ENCODE measurements at places on chromosomes 2 and 18. TPM values are rescaled to one million over a fixed set of nuclear protein-coding genes. Genes with fewer than 3 reads are reported as not detected.
A peak's percentile ranks its signal among the peaks of the same experiment; 100 is the strongest.

DNA sequence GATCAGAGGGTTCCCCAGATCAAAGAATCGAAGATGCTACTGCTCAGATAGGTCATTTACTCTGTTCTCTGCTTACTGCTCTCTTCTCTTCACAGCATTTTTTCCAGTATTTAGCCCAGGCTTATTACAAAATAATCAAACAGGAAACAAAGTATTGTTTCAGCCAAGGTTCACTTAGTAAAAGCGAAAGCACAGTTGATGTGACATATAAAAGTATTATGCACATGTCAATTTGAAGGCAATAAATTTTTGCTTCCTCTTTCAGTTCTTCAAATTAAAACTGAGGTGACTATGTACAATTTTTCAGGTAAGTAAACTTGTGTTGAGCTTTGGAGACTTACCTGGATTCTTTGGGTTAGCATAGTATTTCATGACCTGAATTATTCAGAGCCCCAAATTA, 262.8 kb upstream of the CHST9 start:
- no peak for DNase-seq
- no peak overlapping the region for H3K27ac ChIP-seq
- no peaks in the 10 kb centered on the region for H3K4me1 ChIP-seq

- H3K4me3 ChIP-seq: peak overlapping the region; percentile 84
- peaks cover 24% of the 10 kb centered on the region for H3K4me1 ChIP-seq
- H3K27ac ChIP-seq: no peak overlapping the region
- H3K27me3 ChIP-seq: peaks cover 8% of the 10 kb centered on the region
- H3K36me3 ChIP-seq: peaks cover 5% of the 10 kb centered on the region
Observed at GRCh38 chr18:26654616-26655524, 106.5 kb upstream of the KCTD1 start.

GRCh38 chr2:78077633-78078032, 555.5 kb upstream of the LRRTM4 start:
- DNase-seq: no peak
- H3K27me3 ChIP-seq: peaks cover 3% of the 10 kb centered on the region
- no peak overlapping the region for H3K27ac ChIP-seq
- H3K4me1 ChIP-seq: peaks cover 2% of the 10 kb centered on the region
- H3K4me3 ChIP-seq: no peak overlapping the region

DNA sequence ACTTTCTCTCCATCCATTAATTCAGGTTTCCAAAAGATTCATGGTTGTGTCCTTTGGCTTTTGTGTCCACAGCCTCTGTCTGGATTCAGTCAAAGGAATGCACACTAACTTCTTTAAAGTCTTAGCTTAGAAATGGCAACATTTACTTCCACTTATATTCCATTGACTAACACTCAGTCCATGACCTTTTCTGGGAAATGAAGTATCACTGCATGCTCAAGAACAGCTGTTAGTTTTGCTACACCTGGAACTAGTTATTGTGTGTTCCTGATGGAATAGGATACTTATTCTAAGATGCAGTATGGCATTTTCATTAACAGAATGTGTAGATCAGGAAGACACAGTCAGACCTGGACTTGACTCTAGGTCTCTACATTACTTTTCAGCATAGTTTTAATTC, 88.8 kb downstream of the KYNU start:
- H3K4me3 ChIP-seq: no peak overlapping the region
- H3K36me3 ChIP-seq: no peaks in the 10 kb centered on the region
- no peaks in the 10 kb centered on the region for H3K4me1 ChIP-seq
- no peak overlapping the region for H3K27ac ChIP-seq

DNA sequence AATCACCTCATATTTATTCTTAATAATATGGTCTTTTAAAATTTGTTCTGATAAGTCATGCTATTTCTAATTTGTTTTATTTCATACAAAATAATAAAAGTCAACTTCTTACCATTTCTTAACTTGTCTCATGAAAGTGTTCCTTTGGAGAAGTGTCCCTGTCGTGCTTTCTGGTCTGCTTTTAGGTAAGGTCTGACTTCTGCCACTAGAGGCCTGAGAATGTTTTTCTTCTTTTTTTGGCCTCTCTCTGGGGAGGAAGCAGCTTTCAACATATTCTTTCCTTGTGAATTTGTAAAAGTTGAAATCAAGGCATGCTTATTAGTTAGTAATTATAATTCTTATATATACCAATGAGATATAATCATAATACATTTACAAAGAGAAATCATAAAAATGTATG, 39.4 kb downstream of the MAP2 start:
- H3K36me3 ChIP-seq: no peaks in the 10 kb centered on the region
- H3K4me1 ChIP-seq: no peaks in the 10 kb centered on the region
- H3K27ac ChIP-seq: no peak overlapping the region
- H3K4me3 ChIP-seq: no peak overlapping the region

DNA sequence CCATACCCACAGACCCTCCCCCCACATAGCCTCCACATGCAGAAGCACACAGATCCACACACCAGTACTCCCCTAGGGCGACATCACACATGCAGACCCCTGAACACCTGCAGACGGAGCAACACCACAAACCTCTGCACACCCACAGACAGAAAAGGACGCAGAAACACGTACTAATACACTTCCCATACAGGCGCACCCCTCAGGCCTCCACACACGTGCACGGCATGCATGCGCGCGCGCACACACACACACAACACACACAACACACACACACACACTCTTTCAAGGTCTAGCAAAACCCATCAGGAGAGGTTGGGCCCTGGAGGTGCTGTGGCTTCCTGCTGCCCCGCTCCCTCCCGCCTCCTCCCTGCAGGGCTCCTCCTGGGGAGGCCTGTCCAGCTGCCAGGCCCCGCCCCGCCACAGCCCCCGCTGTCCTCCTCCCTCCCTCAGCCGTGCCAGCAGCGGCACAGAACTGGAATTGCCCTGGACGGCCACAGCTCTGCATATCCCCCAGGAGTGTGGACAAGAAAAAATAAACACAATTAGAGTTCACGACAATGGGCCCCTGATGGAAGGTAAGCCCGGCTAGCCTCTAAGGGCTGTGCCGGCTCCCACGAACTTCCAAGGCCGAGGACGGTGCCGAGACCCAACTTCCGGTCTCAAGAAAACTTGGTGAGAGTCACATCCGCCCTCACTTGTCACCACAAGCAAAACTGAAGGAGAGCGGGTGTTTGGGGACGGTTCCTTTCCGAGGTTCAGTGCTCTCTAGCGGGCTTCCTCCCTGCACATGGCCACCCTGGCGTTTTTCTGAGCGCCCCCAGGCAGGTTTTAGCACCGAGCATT, 6.8 kb downstream of the ZFP36L2 start:
- peak overlapping the region; percentile 86 for H3K4me3 ChIP-seq
- H3K36me3 ChIP-seq: peaks cover 16% of the 10 kb centered on the region
- DNase-seq: peak; percentile 53
- peak overlapping the region; percentile 96 for H3K27ac ChIP-seq
- H3K4me1 ChIP-seq: peaks cover 54% of the 10 kb centered on the region

DNA sequence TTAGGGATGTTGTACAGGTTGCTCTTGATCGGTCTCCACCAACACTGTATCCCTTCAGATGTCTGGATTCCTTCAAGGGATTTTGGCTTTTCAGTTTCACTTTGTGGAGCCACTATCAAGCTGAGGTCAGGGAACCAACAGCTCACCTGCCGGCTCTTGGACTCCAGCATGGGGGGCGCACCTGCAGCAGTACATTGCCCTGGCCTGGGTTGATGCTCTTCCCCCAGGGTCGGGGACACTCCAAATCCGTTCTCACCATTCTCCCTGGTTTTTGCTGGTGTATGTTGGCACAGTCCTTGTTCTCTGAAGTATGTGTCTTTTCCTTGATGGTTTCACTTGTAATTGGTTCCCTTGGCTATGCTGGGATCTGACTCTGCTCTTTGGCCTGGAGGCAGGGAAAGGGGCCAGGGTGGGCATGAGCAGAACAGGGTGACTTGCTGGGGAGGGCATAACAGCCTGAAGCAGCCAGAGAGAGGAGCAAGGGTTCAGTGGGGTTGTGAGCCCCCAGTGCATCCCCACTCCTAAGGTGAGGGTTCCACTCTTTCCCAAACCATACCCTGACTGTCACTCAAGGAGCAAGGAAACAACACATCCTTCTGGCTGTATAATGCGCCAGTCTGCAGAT, 5.1 kb downstream of the ARHGEF4 start:
- DNase-seq: no peak
- no peak overlapping the region for H3K27ac ChIP-seq
- H3K36me3 ChIP-seq: no peaks in the 10 kb centered on the region
- H3K4me1 ChIP-seq: no peaks in the 10 kb centered on the region
- no peak overlapping the region for H3K4me3 ChIP-seq

DNA sequence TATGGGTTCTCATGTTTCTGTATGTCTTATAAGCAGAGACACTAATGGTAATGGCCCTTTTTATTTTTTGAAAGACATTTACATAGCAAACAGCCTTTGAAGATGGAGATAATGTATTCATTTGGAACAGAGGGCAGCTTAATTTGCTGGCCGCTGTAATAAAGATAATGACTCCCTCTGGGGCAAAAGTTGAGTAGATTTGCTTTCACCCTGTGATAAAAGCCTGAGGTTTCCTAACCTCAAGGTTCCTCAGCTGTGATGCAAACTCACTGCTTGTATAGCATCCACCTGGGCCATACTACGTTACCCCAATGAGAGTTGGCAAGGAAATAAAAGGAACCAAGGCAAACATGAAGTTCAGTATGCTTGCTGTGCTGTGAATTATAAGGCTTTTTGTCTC, 54.8 kb downstream of the TEX51 start:
- no peaks in the 10 kb centered on the region for H3K36me3 ChIP-seq
- H3K4me3 ChIP-seq: no peak overlapping the region
- H3K4me1 ChIP-seq: no peaks in the 10 kb centered on the region

- no peak overlapping the region for H3K4me3 ChIP-seq
- DNase-seq: no peak
- H3K27ac ChIP-seq: no peak overlapping the region
- H3K4me1 ChIP-seq: peaks cover 12% of the 10 kb centered on the region
- H3K36me3 ChIP-seq: peaks cover 3% of the 10 kb centered on the region
Observed at GRCh38 chr2:96823198-96823597, 7.1 kb downstream of the CNNM3 start.

GRCh38 chr18:9081940-9082339, 20.6 kb upstream of the NDUFV2 start:
- H3K27ac ChIP-seq: no peak overlapping the region
- H3K36me3 ChIP-seq: no peaks in the 10 kb centered on the region
- peaks cover under 1% of the 10 kb centered on the region for H3K27me3 ChIP-seq

- no peak overlapping the region for H3K27ac ChIP-seq
- no peak for DNase-seq
- H3K4me1 ChIP-seq: no peaks in the 10 kb centered on the region
- peaks cover 2% of the 10 kb centered on the region for H3K27me3 ChIP-seq
Observed at GRCh38 chr2:8806885-8807704, 30.3 kb downstream of the KIDINS220 start.

- H3K27me3 ChIP-seq: no peaks in the 10 kb centered on the region
- H3K4me3 ChIP-seq: no peak overlapping the region
- no peaks in the 10 kb centered on the region for H3K36me3 ChIP-seq
- no peak for DNase-seq
- no peak overlapping the region for H3K27ac ChIP-seq
Observed at GRCh38 chr18:31230495-31230894, 67.8 kb upstream of the DSC1 start.

- H3K4me3 ChIP-seq: no peak overlapping the region
- H3K4me1 ChIP-seq: peaks cover 30% of the 10 kb centered on the region
- peaks cover 18% of the 10 kb centered on the region for H3K27me3 ChIP-seq
- DNase-seq: no peak
- no peak overlapping the region for H3K27ac ChIP-seq
- H3K36me3 ChIP-seq: peaks cover 23% of the 10 kb centered on the region
Observed at GRCh38 chr18:13502585-13502984, 223.8 kb downstream of the FAM210A start.

- H3K27me3 ChIP-seq: peaks cover 4% of the 10 kb centered on the region
- no peak overlapping the region for H3K27ac ChIP-seq
- no peak for DNase-seq
- peaks cover 58% of the 10 kb centered on the region for H3K4me1 ChIP-seq
Observed at GRCh38 chr18:62784966-62785413, 69.6 kb downstream of the PHLPP1 start.

DNA sequence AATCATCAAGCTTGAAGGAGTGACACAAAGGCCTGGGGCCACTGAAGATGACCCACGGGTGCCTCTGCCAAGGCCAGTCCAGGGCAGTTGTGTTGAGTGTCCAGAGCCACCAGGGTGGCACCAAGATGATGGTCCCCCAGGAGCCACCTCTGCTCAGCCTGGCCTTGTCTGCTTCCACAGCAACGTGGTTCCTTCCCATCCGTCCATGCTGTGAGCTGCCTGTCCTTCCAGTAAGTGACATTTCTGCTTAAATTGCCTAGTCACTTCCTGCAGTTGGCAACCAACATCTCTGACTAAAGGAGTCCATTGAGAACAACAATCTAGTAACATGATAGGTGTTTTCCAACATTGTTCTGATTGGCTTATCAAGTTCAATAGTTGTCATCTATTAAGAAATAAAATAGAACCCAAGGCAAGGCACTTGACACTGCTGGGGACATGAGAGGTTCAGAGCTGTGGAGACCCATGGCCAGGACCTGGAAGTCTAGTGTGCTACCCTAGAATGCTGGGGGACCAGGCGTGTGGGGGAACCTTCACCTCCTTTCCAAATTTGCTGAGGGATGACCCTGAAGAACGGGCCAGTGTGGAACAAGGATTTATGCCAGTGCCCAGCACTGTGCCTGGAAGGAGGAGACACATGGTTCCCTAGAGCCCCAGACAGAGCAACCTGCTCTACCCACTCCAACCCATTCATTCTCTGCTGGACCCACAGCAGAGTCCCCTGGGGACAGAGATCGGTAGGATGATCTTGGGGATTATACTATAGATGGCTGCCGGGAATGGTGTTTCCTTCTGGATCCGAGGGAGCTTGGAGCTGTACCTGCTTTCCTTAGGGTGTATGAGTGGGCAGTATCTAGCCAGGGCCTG, 98.9 kb upstream of the EPC2 start:
- H3K4me1 ChIP-seq: peaks cover 11% of the 10 kb centered on the region
- DNase-seq: no peak
- no peak overlapping the region for H3K4me3 ChIP-seq
- no peak overlapping the region for H3K27ac ChIP-seq
- H3K27me3 ChIP-seq: peaks cover 7% of the 10 kb centered on the region
- no peaks in the 10 kb centered on the region for H3K36me3 ChIP-seq

- no peaks in the 10 kb centered on the region for H3K4me1 ChIP-seq
- no peak overlapping the region for H3K4me3 ChIP-seq
- peaks cover 1% of the 10 kb centered on the region for H3K27me3 ChIP-seq
Observed at GRCh38 chr2:145798419-145798818, 1278.5 kb upstream of the ZEB2 start.

The HOXD12 gene
- total RNA-seq: not detected

The ARID5A gene
- total RNA-seq: 16.4 TPM

The SERPINB10 gene
- not detected for total RNA-seq

The AQP12A gene
- total RNA-seq: not detected

Measured in endothelial cell (in vitro differentiated cells).